CD4-positive, alpha-beta T cell (primary cell): ENCODE measurements at places on chromosomes 11 and 22.

DNA sequence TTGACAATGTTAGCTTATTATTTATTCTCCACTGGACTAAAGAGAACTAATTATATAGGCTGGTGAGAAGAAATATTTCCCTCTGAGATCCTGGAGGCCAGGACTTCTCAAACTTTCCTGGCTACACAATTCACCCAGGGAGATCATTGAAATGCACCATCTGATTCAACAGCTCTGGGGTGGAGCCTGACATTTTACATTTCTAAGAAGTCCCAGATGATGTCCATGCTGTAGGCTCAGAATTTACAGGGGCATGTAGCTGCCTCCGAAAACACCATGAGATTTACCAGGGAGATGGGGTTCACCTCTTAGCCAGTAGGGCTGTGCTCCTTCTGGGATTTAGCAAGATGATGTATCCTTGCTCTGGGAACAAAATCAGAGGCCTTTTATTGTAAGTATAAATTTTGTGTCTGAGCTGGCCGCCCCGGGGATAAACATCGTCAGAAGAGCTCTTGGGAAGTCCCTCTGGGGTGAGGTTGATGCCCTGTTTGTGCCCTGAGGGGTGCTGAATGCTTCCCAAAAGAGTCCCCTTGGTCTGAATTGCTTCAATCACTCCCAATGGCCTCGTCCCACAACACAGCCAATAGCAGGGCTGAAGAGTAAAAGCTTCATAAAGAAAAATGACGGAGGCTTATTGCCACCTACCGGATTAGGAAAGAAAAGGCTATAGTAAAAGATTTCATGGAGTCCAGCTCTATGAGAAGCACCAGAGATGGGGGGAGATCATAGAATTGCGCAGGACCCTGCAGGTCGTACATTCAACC, 33.4 kb upstream of the API5 start:
- DNase-seq: no peak

DNA sequence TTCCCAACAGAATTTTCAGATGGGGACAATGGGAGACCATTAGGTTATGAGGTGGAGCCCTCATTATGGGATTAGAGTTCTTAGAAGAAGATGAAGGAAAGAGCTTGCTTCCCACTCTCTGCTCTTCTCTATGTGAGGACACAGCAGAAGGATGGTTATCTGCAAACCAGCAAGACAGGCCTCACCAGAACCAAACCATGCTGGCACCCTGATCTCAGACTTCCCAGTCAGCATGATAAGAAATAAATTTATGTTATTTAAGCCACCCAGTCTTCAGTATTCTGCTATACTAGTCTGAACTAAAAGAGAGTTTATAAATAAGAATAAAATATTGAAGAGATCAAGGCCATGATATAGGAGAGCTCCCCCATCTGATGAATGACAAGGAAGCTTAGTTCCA, 946.3 kb upstream of the CCDC90B start:
- DNase-seq: no peak

GRCh38 chr11:122226810-122227379, 110.9 kb upstream of the BLID start:
- DNase-seq: no peak

- DNase-seq: no peak
Measured at GRCh38 chr11:71499546-71499945, 27.5 kb upstream of the KRTAP5-7 start.

DNA sequence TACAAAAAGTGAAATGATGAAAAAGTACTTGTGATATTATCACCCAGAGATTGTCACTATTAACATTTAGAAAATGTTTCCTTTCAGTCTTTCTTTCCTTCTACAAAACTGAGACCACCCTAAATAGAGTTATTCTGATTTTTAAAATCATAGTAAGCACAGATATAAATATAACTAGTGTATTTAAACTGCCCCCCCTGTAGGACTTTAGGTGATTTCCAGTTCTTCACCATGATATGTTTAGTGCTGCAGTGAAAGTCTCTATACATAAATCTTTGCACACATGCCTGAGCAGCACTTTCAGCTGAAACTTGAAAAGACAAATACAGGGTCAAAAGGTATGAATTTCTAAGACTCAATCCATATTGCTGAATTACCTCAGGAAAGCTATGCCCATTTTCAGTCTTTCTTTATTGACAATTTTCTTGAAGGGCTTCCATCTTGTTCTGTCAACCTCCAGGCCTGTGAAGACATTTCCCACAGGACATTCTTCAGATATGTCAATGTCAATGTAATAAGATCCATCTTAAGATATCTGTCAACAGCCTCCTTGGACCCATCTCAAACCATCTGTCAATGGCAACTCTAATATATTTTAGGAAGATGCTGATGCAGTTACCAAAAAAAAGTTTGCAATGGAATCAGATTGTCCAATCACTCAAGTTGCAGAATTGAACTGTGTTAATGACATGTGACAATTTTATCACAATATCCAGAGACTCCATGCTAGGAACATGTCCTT, 30.8 kb upstream of the LDLRAD3 start:
- no peak for DNase-seq

DNA sequence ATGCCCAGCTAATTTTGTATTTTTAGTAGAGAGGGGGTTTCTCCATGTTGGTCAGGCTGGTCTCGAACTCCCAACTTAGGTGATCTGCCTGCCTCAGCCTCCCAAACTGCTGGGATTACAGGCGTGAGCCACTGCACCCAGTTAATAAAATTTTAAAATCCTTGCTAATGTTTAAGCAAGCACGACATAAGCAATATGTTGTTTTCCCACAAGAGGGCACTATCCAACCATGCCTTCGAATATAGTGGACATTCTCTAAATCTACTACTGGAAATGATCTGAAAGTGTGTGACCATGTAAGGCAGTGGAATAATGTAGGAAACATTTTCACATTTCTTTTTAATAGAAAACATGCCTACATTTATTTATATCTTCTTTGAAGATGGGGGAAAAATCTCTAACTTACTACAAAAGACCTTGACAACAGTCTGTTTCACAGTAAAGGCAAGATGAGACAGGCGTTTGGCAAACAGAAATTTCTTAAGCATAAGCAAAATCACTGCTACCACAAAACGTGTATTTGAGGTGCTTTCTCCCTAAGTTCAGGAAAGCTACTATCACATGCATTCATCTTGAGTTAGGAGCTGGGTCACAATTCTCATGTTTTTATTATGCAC, 38.2 kb downstream of the PITPNB start:
- peak; percentile 44 for DNase-seq

DNA sequence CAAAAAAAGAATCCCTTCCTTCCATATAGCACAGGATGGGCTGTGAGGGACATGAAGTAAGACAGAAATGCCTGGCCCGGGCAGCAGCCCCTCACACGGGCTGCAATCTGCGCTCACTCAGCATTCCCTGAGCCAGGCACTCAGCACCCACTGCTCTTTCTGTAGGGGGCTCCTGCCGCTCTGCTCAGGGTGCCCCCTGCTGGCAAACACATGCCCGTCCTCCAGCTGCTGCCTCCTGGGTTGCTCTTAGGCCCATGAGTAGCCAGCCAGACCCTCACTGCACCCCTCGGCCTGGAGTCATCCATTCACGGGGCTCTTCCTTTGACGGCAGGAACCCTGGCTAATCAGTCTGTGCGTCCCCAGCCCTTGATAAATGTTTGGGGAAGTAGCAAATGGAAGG, 6.9 kb downstream of the MCAT start:
- DNase-seq: peak; percentile 14

DNA sequence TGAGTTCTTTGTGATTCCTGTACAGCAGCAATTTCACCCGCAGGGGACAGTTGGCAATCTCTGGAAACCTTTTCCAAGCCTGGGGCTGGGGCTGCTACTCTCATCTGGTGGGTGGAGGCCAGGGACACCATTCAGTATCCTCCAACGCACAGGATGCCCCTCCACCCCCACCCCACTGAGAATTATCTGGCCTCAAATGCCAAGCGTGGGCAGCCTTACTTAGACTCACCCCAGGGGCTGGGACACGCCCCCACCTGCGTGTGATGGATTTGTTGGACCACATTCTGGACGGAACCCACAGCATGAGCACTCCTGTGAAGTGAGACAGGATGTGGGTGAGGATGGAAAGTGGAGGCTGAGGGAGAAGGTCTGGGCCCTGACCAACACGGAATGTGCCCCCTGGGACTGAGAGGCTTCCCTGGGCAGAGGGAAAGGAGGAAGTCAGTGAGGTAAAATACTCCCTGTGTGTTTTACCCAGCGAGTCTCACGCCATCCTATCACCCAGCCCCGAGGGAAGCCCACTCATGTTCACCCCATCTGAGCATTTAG, 13.7 kb downstream of the RASD2 start:
- DNase-seq: no peak

DNA sequence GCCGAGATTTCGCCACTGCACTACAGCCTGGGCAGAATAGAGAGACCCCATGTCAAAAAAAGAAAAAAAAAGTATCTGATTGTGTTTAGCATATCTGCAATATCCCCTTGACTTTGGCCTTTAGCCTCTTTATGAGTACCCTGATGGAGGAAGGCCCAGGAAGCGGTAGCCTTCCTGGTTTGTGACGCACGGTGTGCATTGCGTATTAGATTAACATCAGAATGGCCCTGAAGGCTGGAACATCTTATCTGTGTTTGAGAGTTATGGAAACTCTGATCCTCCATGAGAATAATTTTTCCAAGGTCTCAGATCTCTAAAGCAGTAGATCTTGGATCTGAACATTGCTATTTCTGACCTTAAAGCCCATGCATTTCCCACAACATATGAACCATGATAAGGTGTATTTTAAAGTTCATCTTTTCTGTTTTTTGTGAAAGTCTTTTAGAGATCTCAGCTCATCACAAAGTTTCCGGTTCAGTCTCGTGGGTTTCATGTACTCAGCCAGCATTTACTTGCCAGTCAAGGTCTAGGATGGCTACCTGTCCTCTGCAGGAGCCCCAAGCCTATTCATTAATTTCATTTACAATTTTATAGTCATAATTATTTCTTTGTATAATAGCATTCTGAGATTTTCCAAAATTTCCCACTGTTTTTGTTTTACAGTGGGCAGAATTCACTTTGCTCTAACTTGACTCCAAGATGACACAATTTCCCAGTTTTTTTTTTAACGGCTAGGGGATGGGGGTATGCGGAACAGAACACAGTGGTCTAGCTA, 605 bp upstream of the FDX1 start:
- DNase-seq: no peak

DNA sequence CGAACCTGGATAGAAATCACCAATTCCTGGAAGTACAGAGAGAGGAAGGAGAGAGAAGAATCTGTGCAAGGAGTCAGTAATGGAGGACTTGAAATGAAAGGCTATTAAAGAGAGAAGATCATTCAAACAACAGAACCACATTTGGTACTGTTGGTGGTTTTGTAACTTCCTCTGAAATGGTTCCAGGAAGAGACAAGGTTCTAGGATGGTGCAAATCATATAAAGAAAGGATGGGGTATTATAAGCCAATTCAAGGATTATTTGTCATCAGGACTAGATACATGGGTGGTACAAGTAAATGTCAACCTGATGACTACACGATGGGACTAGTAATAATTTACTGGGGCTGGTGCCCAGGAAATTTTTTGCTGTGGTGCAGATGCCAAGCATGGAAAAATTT, 28.9 kb upstream of the TMA7B start:
- no peak for DNase-seq

DNA sequence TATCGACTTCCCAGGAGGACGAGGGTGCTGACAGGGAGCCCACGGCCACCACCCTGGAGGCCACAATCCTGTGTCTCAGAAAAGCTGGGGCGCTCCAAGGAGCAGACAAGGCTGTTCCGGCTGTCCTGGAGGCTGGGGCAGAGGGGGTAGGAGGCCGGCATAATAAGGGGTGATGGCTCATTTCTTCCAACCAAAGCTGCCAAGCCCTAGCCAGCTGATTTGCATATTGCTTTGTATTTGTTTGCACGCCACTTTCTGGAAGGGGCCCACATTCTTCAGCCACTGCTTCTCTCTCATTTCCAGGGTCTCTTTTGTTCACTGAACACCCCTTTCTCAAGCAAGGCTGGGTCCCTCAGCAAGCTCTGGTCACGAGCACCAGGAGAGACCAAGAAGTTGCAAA, 4.7 kb downstream of the PDE2A start:
- no peak for DNase-seq

GRCh38 chr11:100831929-100832494, 144.9 kb downstream of the ARHGAP42 start:
- DNase-seq: no peak

DNA sequence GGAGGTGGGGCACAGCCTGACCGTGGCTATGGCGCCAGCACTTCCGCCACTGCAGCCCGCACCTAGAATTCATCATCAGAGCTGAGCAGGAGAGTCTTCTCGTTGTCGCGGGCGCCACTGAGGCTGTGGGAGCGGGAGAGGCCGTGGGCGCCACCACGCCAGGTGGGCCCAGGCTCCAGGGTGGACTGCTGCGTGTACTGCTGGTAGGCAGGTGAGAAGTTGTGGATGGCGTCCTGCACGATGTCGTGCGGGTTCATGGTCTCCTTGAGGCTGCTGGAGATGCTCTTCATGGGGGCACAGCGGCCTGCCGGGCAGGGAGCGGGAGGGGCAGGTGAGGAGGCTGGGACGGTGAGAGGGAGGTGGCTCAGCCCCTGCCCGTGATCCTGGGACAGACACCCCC, 19.6 kb downstream of the MAFF start:
- DNase-seq: no peak

DNA sequence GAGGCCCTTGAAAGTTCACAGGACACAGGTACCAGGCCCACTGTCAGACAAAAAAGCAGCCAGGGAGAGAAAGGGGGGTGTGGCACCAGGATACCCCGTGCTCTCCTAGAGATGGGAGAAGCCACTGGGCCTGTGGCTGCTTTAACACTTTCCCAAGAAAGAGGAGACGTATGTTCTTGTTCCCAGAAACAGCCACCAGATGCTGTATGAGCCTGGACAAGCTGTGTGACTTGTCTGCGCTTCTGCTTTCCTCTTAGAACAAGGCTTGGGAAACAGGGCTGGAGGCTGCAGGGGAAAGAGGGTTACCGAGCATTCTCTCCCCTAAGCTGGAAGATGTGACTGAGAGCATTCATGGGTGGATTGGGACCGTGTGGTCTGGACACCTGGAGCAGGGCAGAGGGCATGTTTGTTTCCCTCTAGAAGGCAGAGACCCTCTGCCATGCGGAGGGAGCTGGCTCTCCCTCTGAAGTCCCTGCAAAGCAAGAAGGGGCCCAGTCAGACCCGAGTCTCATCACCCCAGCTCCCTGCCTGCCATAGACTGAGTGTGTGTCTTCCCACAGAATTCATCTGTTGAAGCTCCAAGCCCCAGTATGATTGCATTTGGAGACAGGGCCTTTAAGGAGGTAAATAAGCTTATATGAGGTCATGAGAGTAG, 74.1 kb downstream of the TRIM29 start:
- no peak for DNase-seq
